ENCODE measurements at places on chromosomes 16 and 17.

GRCh38 chr16:74740795-74741304, 33.8 kb downstream of the FA2H start:
- peak; percentile 87 for DNase-seq

DNA sequence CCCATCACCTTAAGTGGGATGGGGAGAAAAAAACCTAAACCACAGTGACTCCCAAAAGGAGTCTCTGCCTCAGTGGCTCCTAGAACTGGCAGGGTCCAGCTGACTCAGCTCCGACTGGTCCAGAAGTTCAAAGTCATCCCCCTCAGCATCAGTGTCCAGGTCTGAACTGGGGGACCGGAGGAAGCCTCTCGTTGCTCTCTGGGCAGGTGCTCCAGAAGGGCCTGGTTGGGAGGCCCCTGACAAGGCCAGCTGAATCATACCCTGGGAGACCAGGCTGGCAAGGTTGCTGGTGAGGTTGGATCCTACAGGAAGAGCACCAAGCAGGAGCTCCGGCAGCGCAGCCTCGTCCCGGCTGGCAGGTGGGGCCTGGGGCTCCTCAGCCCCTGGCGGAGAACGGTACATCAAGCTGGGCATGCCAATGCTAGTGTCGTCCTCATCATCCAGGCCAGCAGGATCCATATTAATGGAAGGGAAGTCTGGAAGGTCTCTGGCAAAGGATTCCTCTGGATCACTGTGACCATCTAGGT, 4.3 kb upstream of the PSMC3IP start:
- DNase-seq, result no peak

- no peak for DNase-seq
These were observed 13.4 kb upstream of the NLK start for GRCh38 chr17:28029044-28029443.

GRCh38 chr16:11100239-11100750, 155.7 kb downstream of the SOCS1 start:
- peak; percentile 61 for DNase-seq
